ENCODE measurements at places on chromosomes 1 and 21. TPM values are rescaled to one million over a fixed set of nuclear protein-coding genes. Genes with fewer than 3 reads are reported as not detected.

DNA sequence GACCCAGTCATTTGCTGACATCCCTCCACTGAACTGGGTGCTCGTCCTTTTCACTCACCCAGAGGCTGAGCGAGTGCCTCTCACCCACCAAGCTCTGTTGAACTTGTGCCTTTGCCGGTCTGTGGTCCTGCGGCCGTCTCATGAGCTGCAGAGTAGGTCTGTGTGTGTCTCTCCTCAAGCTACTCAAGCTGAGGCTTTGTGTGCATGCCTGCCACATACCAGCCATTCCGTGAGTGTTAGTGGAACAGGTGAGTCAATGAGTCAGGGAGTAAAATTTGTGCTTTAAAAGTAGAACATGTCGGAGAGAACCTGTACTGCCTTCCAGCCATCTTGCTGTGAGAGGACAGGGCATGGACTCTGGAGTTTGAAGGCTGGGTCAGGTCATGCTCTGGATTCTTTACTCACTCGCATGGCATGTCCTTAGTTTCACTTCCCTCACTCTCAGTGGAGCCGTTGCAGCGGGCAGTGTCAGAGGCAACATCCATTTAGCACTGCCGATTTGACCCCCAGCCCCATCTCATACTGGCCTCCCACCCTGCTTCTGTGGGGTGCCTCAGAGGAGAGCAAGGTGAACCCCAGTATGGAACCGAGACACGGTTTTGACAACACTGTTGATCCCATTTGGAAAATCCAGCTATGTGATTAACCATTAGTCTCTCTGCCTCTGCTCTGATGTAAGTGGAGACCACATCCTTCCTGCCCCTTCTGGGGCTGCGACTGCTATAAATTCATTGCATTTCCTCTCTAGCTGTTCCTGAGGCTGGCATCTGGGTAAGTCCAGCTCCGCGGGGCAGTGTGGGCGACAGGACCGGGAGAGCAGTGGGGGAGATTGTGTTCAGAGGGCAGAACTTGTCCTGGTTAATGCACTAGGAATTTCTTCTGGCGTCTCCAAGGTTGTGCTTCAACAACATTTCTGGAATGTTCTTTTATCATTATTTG is at the start of gene NLRP3:
Gene NLRP3, plus strand, starts transcription at position 751 of the 939 bp plus-strand sequence. CDS start 2,628 bp downstream, outside the sequence.
- no peaks in the 10 kb centered on the region for H3K27me3 ChIP-seq
- H3K4me3 ChIP-seq = no peak within 1 kb of the TSS
- H3K36me3 ChIP-seq = no peaks in the 10 kb centered on the region
- no peak within 1 kb of the TSS for H3K27ac ChIP-seq

CC2D1B gene
- 37.0 TPM for polyA plus RNA-seq

DNA sequence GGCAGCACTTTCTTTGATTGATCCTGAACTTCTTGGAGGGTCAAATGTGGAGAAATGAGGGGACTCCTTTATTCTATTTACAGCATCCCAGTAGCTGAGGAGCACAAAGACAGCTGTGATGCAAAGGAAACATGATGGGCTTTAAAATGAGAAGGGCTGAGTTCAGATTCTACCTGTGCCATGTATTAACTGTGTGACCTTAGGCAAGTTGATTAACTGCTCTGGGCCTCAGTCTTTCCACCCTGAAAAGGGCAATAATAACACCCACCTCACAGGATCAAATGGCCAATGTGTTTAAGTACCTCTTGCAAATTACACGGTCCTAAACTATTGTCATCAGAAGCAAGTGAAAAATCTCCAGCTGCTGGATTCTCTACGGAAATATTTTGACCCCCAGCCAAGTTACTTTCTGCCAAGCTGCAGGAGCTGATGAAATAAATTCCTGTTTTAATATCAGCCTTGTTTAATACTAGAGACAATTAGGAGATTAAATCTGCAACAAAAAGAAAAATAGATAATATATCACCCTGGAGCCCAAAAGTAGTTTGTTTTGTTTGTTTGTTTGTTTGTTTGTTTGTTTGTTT is 15.7 kb downstream of the TMEM81 start:
- H3K27ac ChIP-seq = no peak overlapping the region
- H3K36me3 ChIP-seq = no peaks in the 10 kb centered on the region
- DNase-seq = no peak
- H3K27me3 ChIP-seq = no peaks in the 10 kb centered on the region
- H3K4me3 ChIP-seq = no peak overlapping the region
- no peaks in the 10 kb centered on the region for H3K4me1 ChIP-seq

OR2T29 gene
- not detected for polyA plus RNA-seq

- no peak overlapping the region for H3K4me3 ChIP-seq
- H3K27me3 ChIP-seq = no peaks in the 10 kb centered on the region
- DNase-seq = no peak
- H3K36me3 ChIP-seq = no peaks in the 10 kb centered on the region
- no peak overlapping the region for H3K27ac ChIP-seq
- H3K4me1 ChIP-seq = no peaks in the 10 kb centered on the region
These were observed 22.0 kb downstream of the PRPF38A start for GRCh38 chr1:52426371-52426770.

DNA sequence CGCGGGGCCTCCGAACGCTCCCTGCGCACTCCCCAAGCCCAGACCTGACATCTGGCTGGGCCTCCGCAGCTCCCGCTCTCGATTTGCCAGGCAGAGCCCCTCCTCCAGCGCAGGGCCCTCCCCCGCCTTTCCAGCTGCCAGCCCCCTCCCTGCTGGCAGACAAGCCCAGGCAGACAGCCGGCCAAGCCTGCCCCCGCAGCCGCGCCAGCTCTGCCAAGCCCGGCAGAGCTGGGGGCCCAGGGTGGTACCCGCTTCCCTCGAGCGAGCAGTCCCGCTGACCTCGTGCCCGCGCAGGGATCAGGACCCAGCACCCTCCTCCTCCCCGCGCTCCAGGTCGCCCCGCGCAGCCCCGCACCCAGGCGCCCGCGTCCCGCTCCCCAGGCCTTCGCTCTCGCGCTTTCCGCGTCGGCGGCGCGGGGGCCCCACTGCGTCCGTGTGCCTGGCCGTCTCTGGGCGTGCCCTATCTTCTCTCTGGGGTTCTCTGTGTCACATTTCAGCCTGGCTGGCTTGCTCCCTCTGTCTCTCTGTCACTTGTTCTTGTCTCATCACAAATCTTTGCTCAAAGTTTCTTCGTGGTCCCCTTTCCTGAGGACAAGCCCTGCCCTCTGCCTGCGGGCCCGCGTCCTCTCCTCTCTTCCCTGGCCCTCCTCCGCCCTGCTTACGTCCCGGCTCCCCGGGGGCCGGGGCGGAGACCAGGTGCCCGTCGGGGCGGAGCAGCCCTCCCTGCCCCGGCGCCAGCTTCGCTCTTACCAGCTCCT is 580 bp downstream of the INKA2 start:
- DNase-seq = peak; percentile 81
- no peaks in the 10 kb centered on the region for H3K27me3 ChIP-seq
- H3K4me3 ChIP-seq = peak overlapping the region; percentile 74
- peak overlapping the region; percentile 82 for H3K27ac ChIP-seq
- H3K36me3 ChIP-seq = no peaks in the 10 kb centered on the region

PSRC1 gene
- polyA plus RNA-seq = 24.0 TPM

RCOR3 gene
- polyA plus RNA-seq = 128 TPM

DNA sequence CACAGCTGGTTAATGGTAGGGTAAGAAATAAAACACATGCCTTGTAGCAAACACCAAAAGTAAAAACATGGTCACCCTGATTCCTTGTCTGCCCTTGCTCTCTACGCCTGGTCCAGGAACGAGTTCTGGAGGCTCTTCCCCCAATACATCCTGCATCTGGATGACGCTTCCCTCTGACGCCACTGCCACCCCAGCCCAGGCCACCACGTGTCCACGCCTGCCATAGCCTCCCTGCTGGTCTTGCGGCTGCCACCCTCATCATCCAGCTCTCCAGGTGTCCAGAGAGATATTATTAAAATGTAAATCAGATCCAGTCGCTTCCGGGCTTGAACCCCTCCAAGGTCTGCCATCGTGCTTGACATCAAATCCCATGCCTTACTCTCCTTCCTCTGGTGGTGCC is 39.3 kb downstream of the IGSF21 start:
- no peak overlapping the region for H3K27ac ChIP-seq
- no peak for DNase-seq
- no peaks in the 10 kb centered on the region for H3K4me1 ChIP-seq
- no peaks in the 10 kb centered on the region for H3K27me3 ChIP-seq

- no peak overlapping the region for H3K27ac ChIP-seq
- no peaks in the 10 kb centered on the region for H3K4me1 ChIP-seq
- DNase-seq = no peak
- no peak overlapping the region for H3K4me3 ChIP-seq
- no peaks in the 10 kb centered on the region for H3K27me3 ChIP-seq
These were observed 14.4 kb upstream of the SCCPDH start for GRCh38 chr1:246709835-246710234.

PRDM16 gene
- 2.1 TPM for polyA plus RNA-seq

DNTTIP2 gene
- 17.0 TPM for polyA plus RNA-seq

DNA sequence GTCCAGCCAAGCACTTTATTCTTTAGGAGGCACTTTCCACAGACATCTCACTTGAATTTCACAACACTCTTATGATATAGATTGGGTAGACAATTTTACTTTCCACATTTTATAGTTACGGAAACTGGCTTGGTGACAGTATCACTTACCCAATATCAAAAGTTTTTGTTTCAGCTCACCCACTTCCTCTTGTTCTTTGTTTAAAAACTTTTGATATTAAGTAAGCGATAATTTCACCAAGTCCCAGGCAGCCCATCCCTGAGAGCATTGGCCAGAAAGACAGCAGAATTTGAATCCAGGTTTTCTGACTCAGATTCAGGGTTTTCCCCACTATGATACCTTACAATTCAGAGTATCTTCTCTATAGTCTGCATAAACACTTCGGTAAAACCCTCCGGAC is 60.0 kb downstream of the LRIG2 start:
- no peak overlapping the region for H3K4me3 ChIP-seq
- DNase-seq = no peak
- no peak overlapping the region for H3K27ac ChIP-seq
- H3K36me3 ChIP-seq = no peaks in the 10 kb centered on the region

GRCh38 chr1:47751996-47752451 is 245.2 kb downstream of the TRABD2B start:
- no peak overlapping the region for H3K27ac ChIP-seq
- H3K4me3 ChIP-seq = no peak overlapping the region
- no peak for DNase-seq
- H3K36me3 ChIP-seq = no peaks in the 10 kb centered on the region
- no peaks in the 10 kb centered on the region for H3K27me3 ChIP-seq

- H3K4me3 ChIP-seq = no peak overlapping the region
- no peaks in the 10 kb centered on the region for H3K36me3 ChIP-seq
- no peaks in the 10 kb centered on the region for H3K27me3 ChIP-seq
- DNase-seq = no peak
- H3K27ac ChIP-seq = no peak overlapping the region
These were observed 510.3 kb upstream of the TMPRSS15 start for GRCh38 chr21:18913914-18914313.

DNA sequence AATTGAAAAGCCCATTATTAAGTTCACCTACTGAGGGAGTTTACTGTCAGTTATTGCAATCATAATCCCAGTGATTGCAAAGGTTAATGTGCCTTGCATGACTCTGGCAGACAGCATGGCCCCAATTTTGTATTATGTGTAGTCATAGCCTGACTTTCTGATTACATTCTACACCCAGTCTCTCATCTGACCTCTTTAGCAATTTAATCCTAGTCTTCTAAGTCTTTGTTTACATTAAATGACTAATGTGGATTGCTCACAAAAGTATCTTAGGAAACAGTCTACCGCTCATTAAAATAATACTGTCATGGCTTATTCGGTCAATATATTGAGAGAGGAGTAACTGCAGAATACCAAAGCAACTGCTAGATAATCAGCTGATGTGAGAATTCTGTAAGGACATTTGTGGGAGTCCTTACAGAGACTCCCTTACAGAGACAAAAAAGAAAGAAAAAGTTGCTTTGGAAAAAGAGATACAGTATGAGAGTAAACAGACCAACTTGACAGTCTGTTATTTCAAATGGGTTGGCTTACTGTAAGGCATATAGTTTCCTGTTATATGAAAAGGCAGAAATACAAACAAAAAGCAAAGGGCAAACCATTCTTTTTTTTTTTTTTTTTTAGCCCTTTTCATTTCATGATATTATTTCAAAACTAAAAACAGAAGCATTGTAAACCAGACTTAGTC is 42.8 kb downstream of the SMG7 start:
- H3K27ac ChIP-seq = no peak overlapping the region
- no peak overlapping the region for H3K4me3 ChIP-seq
- H3K4me1 ChIP-seq = no peaks in the 10 kb centered on the region
- H3K36me3 ChIP-seq = no peaks in the 10 kb centered on the region

- H3K4me1 ChIP-seq = no peaks in the 10 kb centered on the region
- no peaks in the 10 kb centered on the region for H3K27me3 ChIP-seq
- no peaks in the 10 kb centered on the region for H3K36me3 ChIP-seq
- no peak overlapping the region for H3K27ac ChIP-seq
- DNase-seq = no peak
These were observed 47.5 kb downstream of the HUNK start for GRCh38 chr21:31920275-31920674.

- no peaks in the 10 kb centered on the region for H3K4me1 ChIP-seq
- no peaks in the 10 kb centered on the region for H3K36me3 ChIP-seq
- H3K27me3 ChIP-seq = no peaks in the 10 kb centered on the region
These were observed 58.2 kb downstream of the ITSN1 start for GRCh38 chr21:33700491-33700890.

GRCh38 chr1:55217226-55217986 is 2.2 kb upstream of the USP24 start:
- H3K36me3 ChIP-seq = no peaks in the 10 kb centered on the region
- no peak for DNase-seq
- H3K4me1 ChIP-seq = peaks cover 22% of the 10 kb centered on the region

- no peaks in the 10 kb centered on the region for H3K36me3 ChIP-seq
- H3K4me1 ChIP-seq = no peaks in the 10 kb centered on the region
- H3K27me3 ChIP-seq = no peaks in the 10 kb centered on the region
- DNase-seq = no peak
- no peak overlapping the region for H3K4me3 ChIP-seq
These were observed 94.7 kb upstream of the ACTRT2 start for GRCh38 chr1:2926447-2927055.

- no peaks in the 10 kb centered on the region for H3K36me3 ChIP-seq
- H3K4me3 ChIP-seq = no peak overlapping the region
- H3K27me3 ChIP-seq = no peaks in the 10 kb centered on the region
- H3K27ac ChIP-seq = peak overlapping the region; percentile 36
These were observed 9.8 kb downstream of the ADAMTSL4 start for GRCh38 chr1:150558761-150559655.

HPCA gene
- 8.8 TPM for polyA plus RNA-seq

GRCh38 chr1:15475752-15476314 is at the start of gene CELA2B:
Gene CELA2B (plus strand): TSS chr1:15476104. CDS start chr1:15476126, 22 bp downstream.
- H3K4me3 ChIP-seq = no peak within 1 kb of the TSS
- H3K27ac ChIP-seq = peak within 1 kb of the TSS; percentile 20
- H3K4me1 ChIP-seq = peaks cover 16% of the 10 kb centered on the region
- H3K36me3 ChIP-seq = no peaks in the 10 kb centered on the region

- no peaks in the 10 kb centered on the region for H3K27me3 ChIP-seq
- H3K27ac ChIP-seq = no peak overlapping the region
- no peak overlapping the region for H3K4me3 ChIP-seq
- H3K4me1 ChIP-seq = peaks cover 12% of the 10 kb centered on the region
- DNase-seq = no peak
- H3K36me3 ChIP-seq = no peaks in the 10 kb centered on the region
These were observed 65.4 kb downstream of the TIAM1 start for GRCh38 chr21:31278511-31279130.

- no peaks in the 10 kb centered on the region for H3K27me3 ChIP-seq
- no peaks in the 10 kb centered on the region for H3K36me3 ChIP-seq
- H3K4me3 ChIP-seq = no peak overlapping the region
- no peak for DNase-seq
- peaks cover 24% of the 10 kb centered on the region for H3K4me1 ChIP-seq
These were observed 46.1 kb downstream of the CAMTA1 start for GRCh38 chr1:6831366-6831765.

GRCh38 chr1:110433803-110434202 is 17.1 kb upstream of the PROK1 start:
- H3K27me3 ChIP-seq = no peaks in the 10 kb centered on the region
- no peak overlapping the region for H3K4me3 ChIP-seq
- H3K4me1 ChIP-seq = peaks cover 21% of the 10 kb centered on the region

TRIM46 gene
- 4.0 TPM for polyA plus RNA-seq

All from testis (tissue), 5 donors.